ENCODE measurements at places on chromosomes 1 and 21.

- DNase-seq, result no peak
Measured at GRCh38 chr1:163115887-163116286, 46.7 kb downstream of the RGS4 start.

GRCh38 chr1:45306319-45306718, 20.4 kb upstream of the HPDL start:
- DNase-seq, result no peak

- DNase-seq, result no peak
Measured at GRCh38 chr1:30462826-30463425, 260.5 kb downstream of the MATN1 start.

DNA sequence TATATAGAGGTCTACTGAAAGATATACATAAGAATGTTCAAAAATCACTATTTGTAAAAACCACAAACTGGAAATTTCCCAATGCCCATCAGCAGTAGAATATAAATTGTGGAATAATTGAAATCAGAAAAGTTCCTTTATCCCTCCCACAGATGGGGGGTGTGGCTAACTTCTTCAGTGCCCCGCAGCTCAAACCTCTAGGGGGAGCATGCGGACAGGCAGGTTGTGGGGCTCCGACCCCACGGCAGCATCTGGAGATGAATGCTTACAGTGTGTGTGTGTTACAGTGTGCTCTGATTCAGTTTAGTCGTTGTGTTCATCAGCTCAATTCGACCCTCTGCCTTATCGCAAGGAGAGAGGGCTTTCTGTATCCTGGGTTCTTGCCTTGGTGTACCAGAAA, 262.1 kb upstream of the LRRC7 start:
- no peak for DNase-seq

- no peak for DNase-seq
Measured at GRCh38 chr1:93690921-93691789, 9.5 kb upstream of the BCAR3 start.

GRCh38 chr1:215889871-215890270, 322.8 kb downstream of the KCTD3 start:
- no peak for DNase-seq

DNA sequence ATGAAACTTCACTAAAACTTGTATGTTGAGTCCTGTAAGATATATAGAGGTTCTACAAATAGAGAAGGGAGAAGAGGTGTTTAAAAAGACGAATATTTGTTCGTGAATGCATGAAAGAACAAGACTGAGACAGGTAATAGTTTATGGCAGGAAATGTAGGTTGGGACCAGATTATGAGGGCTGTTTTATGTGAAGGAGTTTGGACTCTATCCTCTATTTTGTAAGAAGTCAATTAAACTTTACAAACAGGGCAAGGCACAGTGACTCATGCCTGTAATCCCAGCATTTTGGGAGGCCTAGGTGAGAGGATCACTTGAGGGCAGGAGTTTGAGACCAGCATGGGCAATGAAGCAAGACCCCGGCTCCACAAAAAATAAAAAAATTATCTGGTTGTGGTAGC, 5.7 kb downstream of the SLC35A3 start:
- DNase-seq, result no peak

- DNase-seq, result no peak
Measured at GRCh38 chr1:205272536-205272935, 44.8 kb downstream of the TMCC2 start.

DNA sequence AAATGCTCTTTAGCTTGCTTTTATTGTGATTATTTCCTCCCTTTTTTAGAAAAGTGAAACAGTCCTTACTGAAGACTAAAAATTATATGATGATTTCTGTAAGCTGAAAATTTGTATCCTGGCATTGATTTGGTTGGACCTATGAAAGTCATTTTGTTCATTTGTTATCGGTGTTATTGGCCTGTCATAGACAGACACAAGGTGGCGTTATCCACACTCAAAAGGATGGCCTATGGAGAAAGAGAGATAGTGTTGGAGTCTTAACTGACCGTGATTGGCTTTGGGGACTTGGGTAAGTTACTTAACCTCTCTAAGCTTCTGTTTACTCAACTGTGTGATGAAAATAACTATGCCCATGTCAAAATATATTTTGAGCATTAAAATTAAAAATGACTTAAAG, 203.6 kb upstream of the CHODL start:
- no peak for DNase-seq

DNA sequence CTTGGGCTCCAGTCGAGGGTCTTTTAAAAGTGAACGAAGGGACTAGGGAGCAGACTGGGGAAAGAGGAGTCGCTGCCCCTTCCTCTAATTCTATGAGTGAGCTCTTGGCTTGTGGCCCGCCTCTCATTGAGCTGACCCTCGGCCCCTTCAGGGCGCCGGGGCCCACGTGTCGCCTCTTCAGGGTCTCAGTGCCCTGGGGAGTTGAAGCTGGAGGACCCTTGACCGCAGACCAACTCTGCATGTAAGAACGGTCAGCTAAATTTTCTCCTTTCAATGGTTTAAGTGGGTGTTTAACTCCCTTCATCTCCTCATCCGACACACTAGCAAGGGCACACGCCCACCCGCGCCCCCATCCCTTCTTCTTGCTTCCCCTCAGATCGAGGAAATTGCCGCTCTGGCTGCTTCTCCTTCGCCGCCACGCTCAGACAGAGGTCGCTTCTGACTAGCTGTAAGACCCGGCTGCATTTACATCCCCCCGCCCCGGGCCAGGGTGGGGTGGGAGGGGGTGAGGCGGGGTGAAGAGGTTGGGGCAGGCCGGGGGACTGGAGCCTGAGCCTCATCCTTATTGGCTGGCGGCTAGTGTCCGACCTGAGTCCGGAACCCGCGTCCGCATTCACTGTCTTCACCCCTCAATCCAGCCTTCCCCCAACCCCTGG, 10.9 kb downstream of the NR5A2 start:
- DNase-seq, result no peak

- no peak for DNase-seq
Measured at GRCh38 chr1:30336550-30337323, 386.6 kb downstream of the MATN1 start.

DNA sequence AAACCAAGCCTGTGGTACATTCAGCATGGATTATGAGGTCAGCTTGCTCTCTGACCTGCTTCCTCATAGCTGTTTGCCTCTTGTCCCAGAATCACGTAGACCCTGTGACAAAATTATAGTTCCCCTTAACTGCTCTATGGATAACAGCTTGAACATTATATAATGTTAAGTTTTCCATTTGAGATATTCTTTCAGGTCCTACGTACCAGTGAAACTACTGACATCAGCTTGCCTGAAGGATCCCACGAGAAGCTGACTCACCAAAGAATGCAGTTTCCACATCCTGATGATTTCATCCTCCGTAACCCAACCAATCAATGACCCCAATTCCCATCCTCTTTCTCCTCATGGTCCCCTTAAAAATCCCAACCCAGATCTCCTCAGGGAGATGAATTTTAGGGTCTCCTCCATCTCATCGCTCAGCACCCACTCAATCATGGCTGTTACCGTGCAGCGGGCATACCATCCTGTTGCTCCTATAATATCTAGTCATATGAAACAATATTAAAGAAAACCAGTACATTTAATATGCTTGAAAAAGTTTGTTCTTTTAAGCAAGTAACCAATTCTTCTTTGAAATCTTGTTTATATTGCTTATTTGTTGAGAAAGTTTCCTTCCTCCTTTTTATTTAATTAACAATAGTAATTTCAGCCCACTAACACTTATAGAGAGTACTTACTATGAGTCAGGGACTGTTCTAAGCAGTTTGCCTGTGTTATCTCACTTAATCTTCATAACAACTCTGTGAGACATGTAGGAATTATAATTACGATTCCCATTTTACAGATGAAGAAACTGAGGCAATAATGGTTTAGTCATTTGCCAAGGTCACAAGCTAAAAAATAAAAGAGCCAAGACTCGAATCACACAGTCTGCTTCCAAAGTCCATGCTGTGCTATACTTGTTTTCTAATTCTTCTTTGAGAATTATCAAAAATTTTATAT, 27.4 kb downstream of the CHML start:
- DNase-seq, result peak; percentile 61

DNA sequence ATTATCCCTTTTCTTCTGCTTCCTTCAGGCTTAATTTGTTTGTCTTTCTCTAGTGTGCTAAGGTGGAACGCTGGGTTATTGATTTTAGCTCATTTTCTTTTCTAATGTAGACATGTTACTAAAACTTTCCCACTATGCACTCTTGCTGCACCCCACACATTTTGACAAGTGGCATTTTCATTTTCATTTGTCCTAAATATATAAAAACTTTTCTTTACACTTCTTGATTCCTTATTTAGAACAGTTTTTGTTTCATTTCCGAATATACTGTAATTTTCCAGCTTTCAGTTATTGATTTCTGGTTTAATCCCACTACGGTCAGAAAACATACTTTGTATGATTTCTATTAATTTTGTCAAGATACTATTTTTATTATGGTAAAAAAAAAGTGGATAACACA, 25.3 kb downstream of the SH3BP5L start:
- no peak for DNase-seq
